ENCODE measurements at places on chromosomes 11 and 22.

GRCh38 chr22:43381693-43382092 lies 30.1 kb upstream of the MPPED1 start:
- no peak for DNase-seq

GRCh38 chr22:43396321-43396933 lies 15.4 kb upstream of the MPPED1 start:
- no peak for DNase-seq

- DNase-seq = no peak
Measured at GRCh38 chr22:50563413-50564160, 868 bp upstream of the SYCE3 start.

GRCh38 chr11:35933320-35933871 lies 10.5 kb upstream of the LDLRAD3 start:
- no peak for DNase-seq

Measured in GM12878 (cell line).